ENCODE measurements at places on chromosomes 1 and 21.
A peak's percentile ranks its signal among the peaks of the same experiment; 100 is the strongest.

DNA sequence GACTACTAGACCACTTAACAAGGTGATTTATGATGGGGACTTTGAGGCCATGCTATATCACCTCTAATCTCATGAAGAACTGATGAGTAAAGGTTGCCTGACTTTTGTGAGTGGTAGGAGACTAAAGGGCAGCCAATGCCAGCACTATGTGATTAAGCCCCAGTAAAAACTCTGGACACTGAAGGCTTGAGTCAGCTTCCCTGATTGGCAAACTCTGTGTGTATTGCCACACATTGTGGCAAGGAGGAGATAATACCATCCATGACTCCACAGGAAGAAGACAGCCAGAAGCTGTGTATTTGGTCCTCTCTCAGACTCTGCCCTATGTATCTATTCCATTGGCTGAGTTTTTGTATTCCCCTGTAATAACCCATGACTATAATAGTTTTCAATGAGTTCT, 413.3 kb upstream of the ZRANB2 start:
- H3K4me1 ChIP-seq: no peaks in the 10 kb centered on the region
- H3K27ac ChIP-seq: no peak overlapping the region
- no peak overlapping the region for H3K4me3 ChIP-seq

- H3K4me3 ChIP-seq: no peak overlapping the region
- no peak overlapping the region for H3K27ac ChIP-seq
- no peaks in the 10 kb centered on the region for H3K36me3 ChIP-seq
- no peak for DNase-seq
- H3K27me3 ChIP-seq: no peaks in the 10 kb centered on the region
- peaks cover 15% of the 10 kb centered on the region for H3K4me1 ChIP-seq
These were observed 11.2 kb downstream of the PTPRF start for GRCh38 chr1:43541721-43542401.

- H3K4me3 ChIP-seq: no peak overlapping the region
- no peaks in the 10 kb centered on the region for H3K4me1 ChIP-seq
- no peak for DNase-seq
- no peak overlapping the region for H3K27ac ChIP-seq
- H3K27me3 ChIP-seq: no peaks in the 10 kb centered on the region
- H3K36me3 ChIP-seq: no peaks in the 10 kb centered on the region
These were observed 49.8 kb downstream of the ARHGEF16 start for GRCh38 chr1:3504151-3504821.

- no peak overlapping the region for H3K4me3 ChIP-seq
- no peaks in the 10 kb centered on the region for H3K4me1 ChIP-seq
- H3K27me3 ChIP-seq: no peaks in the 10 kb centered on the region
- no peak overlapping the region for H3K27ac ChIP-seq
- no peak for DNase-seq
- no peaks in the 10 kb centered on the region for H3K36me3 ChIP-seq
These were observed 61.8 kb downstream of the RASAL2 start for GRCh38 chr1:178155481-178156255.

DNA sequence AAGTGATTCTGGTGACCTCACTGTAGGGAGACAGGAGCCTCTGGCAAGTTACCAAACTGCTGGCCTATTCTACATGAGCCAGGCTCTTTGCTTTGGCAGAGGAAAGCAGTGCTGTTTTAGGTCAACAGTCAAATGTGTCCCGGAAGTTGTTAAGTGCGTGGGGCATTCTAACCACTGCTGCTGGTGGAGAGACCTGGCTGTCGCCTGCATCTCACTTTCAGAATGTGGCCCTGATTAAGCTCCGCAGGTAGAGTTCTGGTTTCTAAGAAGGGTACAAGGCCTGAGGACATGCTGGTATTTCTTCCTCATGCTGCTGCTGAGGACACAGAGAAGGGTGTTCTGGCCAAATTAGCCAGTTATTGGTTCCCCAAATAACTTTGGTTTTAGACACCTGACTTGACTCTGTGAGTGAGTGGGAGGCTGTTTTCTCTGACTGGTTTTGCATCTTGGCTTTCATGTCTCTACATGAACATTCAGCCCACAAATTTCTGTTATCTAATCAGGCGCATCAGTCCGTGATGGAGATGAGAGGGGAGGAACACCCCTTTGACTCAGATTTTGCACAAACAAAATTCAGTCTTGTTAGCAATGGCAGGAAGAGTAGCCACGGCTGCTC, 120.8 kb downstream of the LMO4 start:
- peak overlapping the region; percentile 21 for H3K27ac ChIP-seq
- H3K36me3 ChIP-seq: no peaks in the 10 kb centered on the region
- H3K4me1 ChIP-seq: no peaks in the 10 kb centered on the region
- H3K27me3 ChIP-seq: peaks cover under 1% of the 10 kb centered on the region
- DNase-seq: no peak
- no peak overlapping the region for H3K4me3 ChIP-seq

- H3K27ac ChIP-seq: peak overlapping the region; percentile 96
- peaks cover 35% of the 10 kb centered on the region for H3K4me1 ChIP-seq
- H3K36me3 ChIP-seq: peaks cover 23% of the 10 kb centered on the region
- peak overlapping the region; percentile 96 for H3K4me3 ChIP-seq
- DNase-seq: no peak
- no peaks in the 10 kb centered on the region for H3K27me3 ChIP-seq
These were observed 309 bp downstream of the NSL1 start for GRCh38 chr1:212791261-212791675.

Measured in activated CD8-positive, alpha-beta T cell treated with anti-CD3 and anti-CD28 coated beads, Interleukin-2, amount 10 ng/mL, durations not matched to agents 7 days and 5 days (primary cell).